ENCODE measurements at places on chromosomes 1 and 21.

GRCh38 chr1:100019220-100019619 is 49.4 kb downstream of the SLC35A3 start:
- DNase-seq, result no peak

DNA sequence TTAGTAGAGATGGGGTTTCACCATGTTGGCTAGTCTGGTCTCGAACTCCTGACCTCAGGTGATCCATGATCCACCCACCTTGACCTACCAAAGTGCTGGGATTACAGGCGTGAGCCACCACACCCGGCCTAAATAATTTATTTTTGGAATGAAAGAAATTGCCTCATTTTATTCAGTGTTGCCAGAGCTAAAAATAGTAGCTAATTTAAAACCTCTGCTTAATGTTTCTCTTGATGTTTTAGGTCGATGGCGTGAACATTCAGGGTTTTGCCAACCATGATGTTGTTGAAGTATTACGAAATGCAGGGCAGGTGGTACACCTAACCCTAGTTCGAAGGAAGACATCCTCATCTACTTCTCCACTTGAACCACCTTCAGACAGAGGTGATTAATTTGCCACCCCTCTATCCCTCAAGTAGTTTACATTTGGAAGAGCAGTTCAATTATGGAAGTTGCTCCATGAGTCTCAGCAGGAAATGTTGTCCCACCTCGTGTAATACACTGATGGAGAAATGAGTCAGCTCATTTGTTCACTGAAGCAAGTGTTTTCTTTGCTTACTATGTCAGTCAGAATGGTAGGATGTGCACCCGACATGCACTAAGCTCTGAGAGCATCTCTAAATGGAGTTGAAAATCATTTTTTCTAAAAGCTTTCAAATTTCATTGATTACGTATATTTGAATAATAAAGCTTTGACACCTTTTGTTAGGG is 54.9 kb downstream of the PATJ start:
- no peak for DNase-seq

GRCh38 chr1:232766241-232766890 is 38.9 kb upstream of the MAP10 start:
- no peak for DNase-seq

DNA sequence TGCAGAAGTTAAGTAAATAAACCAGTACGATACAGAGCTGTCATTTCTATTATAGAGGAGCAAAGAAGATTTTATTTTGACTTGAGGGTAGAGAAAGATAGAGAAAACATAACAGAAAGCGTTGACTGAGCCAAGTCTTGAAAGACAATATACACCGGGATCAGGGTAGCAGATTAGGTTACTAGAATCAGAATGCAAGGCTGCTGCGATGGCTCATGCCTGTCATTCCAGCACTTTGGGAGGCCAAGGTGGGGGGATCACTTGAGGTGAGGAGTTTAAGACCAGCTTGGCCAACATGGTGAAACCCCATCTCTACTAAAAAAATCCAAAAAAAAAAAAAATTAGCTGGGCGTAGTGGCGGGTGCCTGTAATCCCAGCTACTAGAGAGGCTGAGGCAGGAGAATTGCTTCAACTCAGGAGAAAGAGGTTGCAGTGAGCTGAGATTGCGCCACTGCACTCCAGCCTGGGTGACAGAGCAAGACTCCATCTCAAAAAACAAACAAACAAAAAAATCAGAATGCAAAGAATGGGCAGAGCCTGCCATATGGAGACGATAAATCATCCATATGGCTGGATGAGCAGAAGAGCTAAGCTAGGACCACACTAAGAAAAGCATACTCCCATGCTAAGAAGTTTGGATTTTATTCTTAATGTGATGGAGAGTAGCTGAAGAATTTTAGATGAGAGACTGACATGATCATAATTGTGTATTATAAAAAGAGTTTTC is 9.9 kb upstream of the ABCD3 start:
- DNase-seq, result no peak

GRCh38 chr1:6178751-6179563 is 1.2 kb downstream of the CHD5 start:
- no peak for DNase-seq

DNA sequence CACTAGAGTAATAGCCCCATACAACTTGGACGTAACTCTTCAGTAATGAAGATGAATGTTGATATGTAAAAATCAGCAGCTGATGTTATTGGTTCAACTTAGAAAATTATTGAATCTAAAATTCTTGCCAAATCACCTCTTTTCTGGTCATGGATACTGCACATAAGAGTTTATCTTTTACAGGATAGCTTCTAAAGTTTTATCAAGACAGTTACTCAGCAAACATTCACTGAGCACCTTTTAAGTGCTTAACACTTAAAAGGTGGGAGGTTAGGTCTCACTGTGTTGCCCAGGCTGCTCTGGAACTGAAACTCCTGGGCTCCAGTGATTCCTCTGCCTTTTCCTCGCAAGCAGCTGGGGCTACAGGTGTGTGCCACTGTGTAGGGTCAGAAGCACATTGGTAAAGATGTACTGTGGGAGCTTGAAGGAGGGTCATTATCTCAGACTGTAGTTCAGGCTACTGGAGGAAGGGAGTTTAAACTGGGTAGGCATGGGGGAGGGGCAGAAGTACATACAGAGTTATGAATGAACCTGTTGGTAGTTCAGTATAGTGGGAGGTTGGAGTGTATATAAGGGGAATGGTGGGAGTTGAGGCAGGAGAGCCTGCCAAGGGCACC is 2.0 kb downstream of the MPZL1 start:
- DNase-seq, result no peak

- peak; percentile 42 for DNase-seq
These were observed at the start of gene FAAH for GRCh38 chr1:46394108-46394871. Gene FAAH (plus strand): TSS chr1:46394317. CDS start chr1:46394349, 32 bp downstream.

DNA sequence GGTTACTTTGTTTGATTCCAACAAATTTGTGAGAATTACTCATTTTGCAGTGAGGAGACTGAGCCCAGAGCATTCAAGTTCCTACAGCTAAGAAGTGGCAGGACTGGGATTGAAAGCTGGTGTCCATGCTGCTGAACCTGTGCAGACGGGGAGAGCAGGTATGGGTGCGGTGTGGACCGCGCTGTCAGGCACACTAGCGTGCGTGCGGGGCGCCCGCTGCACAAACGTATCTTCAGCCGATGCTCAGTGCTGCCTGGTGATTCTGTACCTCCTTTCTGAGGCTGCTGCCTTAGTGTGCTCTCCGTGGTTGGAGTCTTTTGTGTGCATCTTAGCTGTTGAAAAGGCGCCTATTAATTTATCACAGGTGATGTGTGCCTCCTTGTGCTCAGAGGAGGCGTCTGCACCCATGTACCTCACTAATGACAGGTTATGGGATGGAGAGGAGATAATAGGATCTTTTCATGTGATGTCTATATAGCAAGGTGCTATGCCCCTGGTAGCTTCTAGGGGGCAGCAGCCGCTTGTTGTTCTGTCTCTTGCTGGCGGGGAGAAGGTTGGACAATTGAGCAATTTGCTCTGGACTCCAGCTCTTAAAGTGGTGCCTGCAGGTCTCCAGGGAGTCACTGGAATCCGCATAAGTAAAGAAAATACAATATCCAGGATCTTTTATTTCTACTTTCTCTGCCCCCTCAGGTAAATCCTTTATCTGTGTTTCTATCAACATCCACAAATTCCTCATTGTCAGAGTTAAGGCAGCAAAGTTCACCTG is 32.5 kb downstream of the PEX14 start:
- DNase-seq, result peak; percentile 80

- no peak for DNase-seq
These were observed 275.8 kb downstream of the TGFB2 start for GRCh38 chr1:218620956-218621355.

GRCh38 chr1:58780836-58781452 is 2.9 kb downstream of the JUN start:
- peak; percentile 24 for DNase-seq

DNA sequence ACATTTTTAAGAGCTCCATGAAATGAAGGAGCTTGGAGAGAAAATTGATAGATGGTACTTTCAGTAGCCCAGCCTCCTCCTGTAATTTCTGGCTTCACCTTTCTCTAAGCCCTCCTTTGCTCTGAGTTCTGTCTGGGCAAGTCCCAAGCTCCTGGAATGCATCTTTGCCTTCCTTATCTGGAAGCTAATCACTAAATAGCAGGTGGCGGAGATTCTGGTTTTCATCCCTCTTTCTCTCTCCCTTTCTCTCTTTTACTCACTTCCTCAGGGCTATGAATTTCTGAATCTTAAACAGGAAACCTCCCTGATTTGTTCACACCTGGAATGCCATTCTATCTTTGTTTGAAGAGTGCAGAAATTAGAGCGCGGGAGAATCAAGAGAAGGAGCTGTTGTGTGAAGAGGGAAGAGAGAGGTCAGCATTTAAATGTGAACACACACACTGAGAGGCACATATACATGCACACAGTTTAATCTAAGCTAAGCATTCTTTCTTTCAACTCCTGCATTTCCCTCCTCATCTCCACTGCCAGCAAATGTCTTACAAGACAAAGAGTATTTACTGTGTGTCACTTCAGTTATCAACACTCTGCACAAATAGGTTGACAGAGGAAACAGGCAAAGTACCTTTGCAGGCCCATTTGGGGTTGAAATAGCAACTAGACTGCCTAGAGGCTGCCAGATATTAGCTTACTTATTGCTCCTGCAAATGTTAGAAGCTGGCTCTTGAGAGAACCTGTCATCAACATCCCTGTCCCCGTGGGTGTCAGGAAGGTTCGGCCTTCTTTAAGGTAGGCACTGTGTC is 199.4 kb upstream of the CAMK1G start:
- no peak for DNase-seq
